GM06990 (cell line): ENCODE measurements at places on chromosomes 7 and 10.

GRCh38 chr7:65304175-65304574 is 69.5 kb upstream of the ZNF92 start:
- DNase-seq: no peak

- DNase-seq: no peak
Observed at GRCh38 chr10:90193240-90193985, 492.0 kb downstream of the KIF20B start.

- DNase-seq: no peak
Observed at GRCh38 chr7:38727184-38727940, 96.2 kb upstream of the AMPH start.

GRCh38 chr10:131726967-131727366 is 173.8 kb upstream of the PPP2R2D start:
- DNase-seq: no peak

DNA sequence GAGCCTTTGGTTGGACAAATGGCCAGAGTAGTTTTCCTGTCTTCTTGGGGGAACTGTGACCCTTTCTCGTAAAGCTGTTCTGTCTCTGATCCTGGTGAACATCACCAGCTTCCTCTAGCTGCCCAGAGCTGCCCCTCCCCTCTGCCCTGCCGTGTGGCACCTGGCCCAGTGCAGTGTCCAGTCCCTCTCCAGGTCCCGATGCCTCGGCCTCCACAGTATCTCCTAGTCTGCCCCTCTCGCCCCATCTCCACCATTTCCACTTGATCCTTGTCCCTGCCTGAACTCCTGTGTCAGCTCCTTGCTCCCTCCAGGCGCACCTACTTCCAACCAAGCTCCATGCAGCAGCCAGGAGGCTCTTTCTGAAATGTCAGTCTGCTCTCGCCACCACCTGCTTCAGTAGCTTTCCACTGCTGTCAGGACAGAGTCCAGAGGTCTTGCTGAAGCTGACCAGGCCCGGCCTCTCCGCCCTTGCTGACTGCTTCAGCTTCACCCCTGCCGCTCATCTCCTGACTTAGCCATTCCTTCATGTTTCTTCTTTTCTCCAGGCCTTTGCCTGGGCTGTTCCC is 133.6 kb downstream of the GRK5 start:
- no peak for DNase-seq

DNA sequence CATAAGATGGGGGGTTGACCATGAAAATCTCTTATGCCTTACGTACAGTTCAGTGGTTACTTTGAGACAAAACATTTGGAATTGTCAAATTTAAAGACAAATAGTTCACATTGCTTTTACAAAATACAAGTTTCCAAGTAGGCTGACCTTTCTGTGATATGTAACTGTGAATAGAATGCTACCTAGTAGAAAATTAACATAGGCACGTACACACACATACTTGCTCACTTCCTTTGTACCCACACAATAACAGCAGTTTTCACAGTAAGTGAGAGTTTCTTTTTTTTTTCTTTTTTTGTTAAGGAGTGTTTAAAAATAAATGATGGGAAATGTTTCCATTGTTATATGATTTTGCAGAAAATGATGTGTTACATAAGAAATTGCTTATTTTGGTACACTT is 53.3 kb upstream of the SP8 start:
- DNase-seq: no peak

DNA sequence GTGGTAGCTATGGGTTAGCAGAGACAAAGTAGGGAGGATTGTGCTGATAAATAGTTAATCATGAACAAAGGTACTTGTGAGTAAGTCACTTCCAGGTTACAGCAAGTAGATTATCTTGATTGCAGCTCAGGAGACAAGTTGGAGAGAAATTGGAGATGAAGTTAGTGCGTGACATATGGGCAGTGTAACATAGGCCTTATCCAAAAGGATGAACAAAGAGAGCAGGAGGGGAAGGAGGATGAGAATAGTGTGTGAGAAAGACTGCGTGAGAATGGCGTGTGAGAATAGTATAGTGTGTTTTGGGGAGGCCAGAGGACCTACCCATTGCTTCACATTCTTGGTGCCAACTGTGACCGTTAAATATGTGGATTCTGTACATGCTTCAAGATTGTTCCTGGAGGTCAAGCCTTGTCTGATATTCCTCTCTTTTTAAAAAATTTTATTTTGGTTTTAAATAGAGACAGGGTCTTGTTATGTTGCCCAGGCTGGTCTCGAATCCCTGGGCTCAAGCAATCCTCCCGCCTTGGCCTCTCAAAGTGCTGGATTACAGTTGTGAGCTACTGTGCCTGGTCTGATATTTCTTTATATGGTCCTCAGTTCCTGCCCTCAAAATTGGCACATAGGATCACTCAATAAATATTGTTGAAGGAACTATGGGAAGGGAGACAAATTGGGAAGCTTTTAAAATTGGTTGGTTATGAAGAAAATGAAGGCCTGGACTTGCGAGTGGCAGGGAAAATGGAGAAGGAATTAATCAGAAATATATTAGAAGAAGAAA is 3.2 kb downstream of the VCL start:
- no peak for DNase-seq

DNA sequence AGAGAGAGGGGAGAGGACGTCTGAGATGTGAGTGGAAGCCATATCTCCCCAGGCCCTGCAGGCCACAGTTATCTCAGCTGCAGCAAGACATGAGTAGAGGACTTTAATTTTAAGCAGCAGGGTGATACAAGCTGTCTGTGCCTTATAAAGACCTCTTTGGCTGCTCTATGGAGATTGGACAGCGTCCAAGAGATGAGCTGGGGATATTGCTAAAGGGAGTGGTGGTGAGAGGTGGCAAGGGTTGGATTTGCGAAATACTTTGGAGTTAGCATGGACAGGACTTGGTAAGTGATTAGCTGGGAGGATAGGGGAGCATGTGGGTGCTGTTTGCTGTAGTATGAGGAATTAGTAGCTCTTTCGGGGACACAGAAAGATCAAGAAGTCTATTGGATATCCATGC is 191.8 kb downstream of the CACNB2 start:
- no peak for DNase-seq

DNA sequence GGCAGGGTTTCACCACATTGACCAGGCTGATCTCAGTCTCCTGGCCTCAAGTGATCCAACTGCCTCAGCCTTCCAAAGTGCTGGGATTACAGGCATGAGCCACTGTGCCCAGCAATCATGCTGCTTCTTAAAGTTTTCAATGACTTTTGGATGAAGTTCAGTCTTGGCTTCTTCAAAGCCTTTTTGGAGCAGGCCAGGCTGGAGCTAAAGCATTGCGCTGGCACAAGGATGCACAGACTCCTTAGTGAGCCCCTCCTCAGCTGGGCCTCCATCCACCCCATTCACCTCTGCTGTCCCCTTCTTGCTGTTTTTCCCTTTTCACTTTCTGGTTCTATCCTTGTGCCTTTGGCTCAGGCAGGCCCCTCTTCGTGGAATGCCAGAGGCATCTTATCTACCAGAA is 638.6 kb downstream of the TYW1 start:
- no peak for DNase-seq

DNA sequence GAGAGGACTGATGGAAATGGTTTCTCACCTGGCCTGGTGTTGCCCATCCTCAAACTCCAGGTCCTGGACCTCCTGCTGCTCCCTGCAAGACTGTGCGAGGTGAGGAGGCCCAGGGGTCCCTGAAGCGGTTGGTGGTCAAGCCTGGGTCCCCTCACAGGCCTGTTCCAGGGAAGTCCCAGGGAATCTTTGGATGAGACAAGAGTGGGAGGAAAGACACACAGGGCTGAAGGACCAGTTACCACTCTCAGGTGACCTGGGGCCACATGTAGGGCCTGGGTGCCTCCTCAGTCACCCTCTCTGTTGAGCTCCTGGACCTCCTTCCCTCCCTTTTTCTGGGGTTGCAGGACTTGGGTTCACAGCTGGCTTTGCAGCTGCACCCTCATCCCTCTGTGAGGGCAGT is 42.6 kb upstream of the CXCL12 start:
- no peak for DNase-seq

GRCh38 chr10:11353006-11353896 is 258.2 kb downstream of the USP6NL start:
- no peak for DNase-seq

GRCh38 chr10:121580276-121581116 is 17.7 kb downstream of the FGFR2 start:
- no peak for DNase-seq

- no peak for DNase-seq
Observed at GRCh38 chr7:10436302-10436701, 537.4 kb upstream of the PHF14 start.

GRCh38 chr7:113320419-113320818 is 202.1 kb upstream of the SMIM30 start:
- no peak for DNase-seq

DNA sequence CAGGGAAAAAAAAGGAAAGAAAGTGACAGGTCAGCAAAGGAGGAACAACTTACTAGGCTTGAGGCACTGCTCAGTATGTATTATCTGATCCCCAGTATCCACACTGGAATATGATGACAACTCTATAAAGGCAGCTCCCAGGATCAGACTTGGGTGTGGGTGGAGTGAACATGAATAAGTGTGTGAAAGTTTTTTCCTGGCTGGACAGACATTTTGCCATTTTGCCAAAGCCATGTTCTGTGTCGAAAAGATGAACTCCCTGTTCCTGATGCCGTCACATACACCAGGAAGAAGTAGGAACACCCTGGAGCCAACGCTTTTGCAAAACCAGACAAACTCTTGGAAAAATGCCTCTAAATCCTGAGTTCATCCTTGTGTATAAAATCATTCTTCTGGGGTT is 143.2 kb upstream of the MEOX2 start:
- no peak for DNase-seq

- no peak for DNase-seq
Observed at GRCh38 chr7:2757361-2757903, 69.4 kb downstream of the AMZ1 start.

- no peak for DNase-seq
Observed at GRCh38 chr7:158798741-158799140, 30.6 kb downstream of the ESYT2 start.

DNA sequence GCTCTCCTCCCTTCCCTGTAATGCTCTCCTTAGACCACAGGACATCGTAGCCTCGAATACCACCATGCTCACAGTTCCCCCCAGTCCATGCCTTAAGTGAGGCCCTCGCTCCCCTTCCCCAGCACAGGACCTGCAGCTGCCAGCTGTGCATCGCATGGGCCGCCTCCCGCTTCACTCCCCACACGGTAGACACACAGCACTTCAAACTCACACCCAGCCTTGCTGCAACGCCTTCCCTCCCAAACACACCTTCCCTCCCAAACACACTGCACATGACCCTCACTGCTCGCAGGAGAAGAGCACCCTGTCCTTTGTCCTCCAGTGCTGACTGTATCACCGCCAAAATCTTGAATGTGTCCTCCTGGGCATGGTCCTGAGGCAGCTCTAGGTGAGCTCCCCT is 42.6 kb downstream of the COBL start:
- no peak for DNase-seq

DNA sequence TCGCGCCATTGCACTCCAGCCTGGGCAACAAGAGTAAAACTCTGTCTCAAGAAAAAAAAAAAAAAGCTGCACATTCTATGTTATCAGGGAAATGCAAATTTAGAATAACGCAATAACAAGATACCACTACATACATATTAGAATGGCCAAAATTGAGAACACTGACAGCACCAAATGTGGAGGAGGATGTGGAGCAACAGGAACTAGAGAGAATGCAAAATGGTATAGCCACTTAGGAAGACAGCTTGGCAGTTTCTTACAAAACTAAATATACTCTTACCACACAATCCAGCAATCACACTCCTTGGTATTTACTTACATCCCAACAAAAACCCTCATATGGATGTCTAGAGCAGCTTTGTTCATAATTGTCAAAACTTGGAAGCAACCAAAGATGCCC is 76.8 kb downstream of the ALOX5 start:
- DNase-seq: no peak

DNA sequence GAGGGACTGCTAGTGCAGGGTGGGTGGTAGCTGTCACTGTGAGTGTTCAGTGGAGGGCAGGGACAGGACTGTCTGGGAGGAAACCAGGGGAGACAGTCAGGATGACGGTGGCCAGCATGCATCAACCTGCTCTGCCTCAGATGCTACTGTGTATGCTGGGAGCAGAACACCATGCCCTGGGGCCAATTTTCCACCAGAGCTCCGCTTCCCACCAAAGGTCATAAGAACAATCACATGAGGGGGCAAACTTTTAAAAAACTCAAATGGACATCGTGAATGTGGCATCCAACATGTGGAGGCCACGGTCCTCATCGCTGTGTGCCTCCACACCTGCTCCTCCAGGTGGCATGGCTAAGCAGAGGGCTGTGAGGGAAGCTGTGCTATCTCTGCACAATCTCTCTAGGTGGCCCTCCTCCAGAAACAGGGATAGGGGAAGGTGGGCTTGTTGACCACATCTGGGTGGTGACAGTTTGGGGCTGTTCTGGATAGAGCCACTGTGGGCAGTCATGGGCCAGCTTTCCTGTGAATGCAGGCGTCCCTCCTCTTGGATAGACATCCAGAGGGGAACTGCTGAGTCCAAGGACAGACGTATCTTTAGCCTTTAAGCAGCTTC is 411.0 kb downstream of the PTPRN2 start:
- DNase-seq: no peak

- DNase-seq: peak; percentile 53
Observed at GRCh38 chr10:22704942-22705341, 9.4 kb downstream of the PIP4K2A start.

- no peak for DNase-seq
Observed at GRCh38 chr7:40059057-40059456, 75.4 kb downstream of the MPLKIP start.

GRCh38 chr10:90751107-90751997 is 106.5 kb downstream of the HTR7 start:
- DNase-seq: no peak

DNA sequence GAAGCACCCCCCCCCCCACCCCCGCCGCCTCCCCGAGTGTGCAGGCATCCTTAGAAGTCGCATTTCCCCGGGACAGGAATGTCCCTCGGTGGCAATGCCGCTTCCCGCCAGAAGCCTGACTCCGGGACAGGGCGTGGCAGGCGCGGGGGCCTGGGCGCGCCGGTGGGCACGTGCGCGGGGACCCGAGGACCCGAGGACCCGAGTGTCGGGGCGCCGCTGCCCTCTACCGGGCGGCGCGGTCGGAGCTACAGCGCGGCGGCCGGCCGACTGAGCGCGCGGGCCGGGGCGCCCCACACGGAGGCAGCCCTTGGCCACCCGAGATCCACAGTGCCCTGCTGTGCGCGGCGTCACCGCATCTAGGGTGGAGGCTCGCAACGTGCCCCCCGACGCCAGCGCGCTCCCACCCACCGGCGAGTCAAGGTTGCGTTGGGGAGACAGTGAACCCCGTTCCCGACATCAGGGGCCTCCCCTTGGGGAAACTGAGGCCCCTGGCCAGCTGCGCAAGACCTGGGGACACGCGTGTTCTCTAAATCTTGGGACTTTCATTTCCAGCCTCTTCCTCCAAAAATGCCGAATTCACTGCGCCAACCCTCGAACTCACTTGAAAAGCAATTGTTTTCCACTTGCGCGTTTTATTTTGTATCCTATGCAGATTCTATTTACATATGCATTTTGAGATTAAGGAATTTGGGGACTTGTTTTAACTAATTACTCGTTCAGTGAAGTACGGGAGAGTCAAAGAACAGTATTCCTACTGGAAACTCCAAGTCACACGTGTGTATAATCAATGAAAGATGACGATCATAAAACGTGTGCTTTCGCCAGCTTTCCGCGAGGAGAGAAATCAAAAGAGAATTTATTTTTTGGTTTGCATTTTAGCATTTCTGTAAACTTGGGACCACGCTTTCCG is 3.1 kb upstream of the CUX1 start:
- peak; percentile 83 for DNase-seq

GRCh38 chr10:15718694-15719048 is 1.1 kb downstream of the ITGA8 start:
- no peak for DNase-seq
